ENCODE measurements at places on chromosomes 5 and 9.

DNA sequence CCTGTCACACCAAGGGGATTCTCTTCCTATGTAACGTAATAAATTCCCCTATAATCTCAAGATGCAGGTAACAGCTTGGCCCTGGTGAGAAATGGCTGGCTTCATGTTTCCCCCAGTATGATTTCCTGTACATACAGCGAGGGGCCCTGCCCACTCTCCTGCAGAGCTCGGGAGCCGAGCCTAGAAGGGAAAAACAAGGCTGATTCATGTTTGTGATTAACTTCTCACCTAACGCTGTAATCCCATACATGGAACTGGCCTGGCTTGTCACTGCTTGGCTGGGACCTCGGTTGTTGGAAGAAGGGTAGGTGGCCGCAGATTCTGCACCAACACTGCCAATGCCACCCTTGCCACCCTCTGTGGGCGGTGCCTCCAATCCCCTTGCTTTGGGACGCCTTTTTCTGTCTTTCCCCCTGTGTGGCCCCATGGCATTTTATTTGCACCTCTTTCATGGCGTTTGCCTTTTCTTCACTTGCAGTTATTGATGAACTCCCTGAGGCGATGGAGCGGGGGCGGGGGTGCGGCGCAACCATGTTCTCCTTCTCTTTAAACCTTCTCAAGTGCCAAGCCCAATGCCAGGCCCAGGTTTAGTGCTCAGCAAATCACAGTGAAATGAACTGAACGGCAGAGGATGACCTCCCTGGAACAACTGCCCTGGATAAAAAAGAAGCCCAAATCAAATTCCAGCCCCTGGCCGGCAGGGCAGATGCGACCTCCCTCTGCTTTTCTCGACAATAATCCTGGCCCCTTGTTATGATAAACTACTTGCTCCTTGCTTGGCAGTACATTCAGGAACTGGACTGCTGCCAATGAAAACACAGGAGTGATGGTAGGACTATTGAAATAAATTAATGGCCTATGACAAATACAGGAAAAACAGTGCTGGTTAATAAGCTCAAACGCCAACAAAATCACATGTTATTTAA is 108.1 kb downstream of the TMEM174 start:
- peak; percentile 62 for DNase-seq

DNA sequence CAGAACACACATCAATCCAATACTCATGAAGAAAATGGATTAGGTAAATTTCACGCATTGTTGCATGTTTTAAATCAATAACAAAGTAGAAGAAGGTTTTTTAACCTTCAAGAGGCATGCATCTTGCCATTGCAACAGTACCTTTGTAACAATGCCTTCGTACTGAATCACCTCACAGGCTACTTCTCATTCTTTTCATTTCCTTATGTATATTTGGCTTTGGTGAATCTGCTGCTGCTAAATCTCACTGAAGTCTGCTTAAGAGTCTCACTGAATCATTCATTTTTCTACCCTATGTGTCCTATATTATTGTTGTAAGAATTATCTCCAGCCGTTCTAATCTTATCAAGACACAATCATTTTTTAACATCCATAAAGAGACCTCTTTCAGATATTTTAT is 152.5 kb downstream of the CDH10 start:
- DNase-seq = no peak

GRCh38 chr5:158560170-158560569 is 539.5 kb downstream of the EBF1 start:
- peak; percentile 84 for DNase-seq

- no peak for DNase-seq
Measured at GRCh38 chr9:71490810-71491209, 277.5 kb downstream of the CEMIP2 start.

GRCh38 chr9:129149442-129149841 is 28.6 kb downstream of the IER5L start:
- no peak for DNase-seq

- no peak for DNase-seq
Measured at GRCh38 chr9:136607334-136607919, 55.3 kb upstream of the EGFL7 start.

GRCh38 chr5:13913962-13914361 is 30.5 kb downstream of the DNAH5 start:
- DNase-seq = no peak

DNA sequence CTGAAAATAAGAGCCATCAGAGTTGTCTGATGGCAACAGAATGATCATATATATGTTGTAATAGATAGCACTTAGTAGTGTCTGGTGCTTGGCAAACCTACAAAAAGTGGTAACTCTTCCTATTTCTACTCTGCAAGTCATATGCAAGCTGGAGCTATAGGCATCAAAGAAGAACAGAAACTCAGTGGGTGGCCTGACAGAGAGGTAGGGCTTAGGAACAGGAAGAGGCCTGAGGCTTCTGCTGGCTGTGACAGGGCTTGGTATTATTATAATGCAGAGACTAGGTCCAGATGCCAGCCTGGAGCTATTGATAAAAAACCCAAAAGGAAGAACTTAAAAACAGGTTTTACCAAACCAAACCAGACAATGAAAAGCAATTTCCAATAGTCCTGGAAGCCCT is 4.4 kb upstream of the DIAPH1 start:
- DNase-seq = no peak

GRCh38 chr9:113648048-113648447 is 184.5 kb downstream of the RGS3 start:
- no peak for DNase-seq

DNA sequence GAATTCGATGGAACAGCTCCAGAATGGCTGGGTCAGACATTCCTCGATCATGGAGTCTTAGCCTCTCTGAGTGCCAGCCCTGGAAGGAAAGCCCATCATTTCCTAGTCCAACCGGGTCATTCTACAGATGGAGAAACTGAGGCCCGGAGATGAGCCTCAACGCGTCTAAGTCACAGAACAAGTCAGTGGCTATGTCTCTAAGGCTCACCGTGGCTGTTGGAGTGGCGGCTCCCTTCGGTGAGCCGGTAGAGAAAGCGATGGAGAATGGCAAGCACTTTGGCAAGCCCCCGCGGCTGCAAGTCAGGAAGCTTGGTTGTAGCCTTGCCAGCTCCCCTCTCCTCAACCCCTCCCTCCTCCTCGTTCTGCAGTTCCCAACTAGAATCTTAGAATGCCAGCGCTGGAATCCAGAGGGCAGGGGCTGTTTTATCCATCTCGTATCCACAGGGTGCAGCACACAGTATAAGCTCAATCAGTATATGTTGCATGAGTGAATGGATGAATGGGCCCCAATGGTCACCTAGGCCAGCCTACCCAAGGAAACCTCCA is 438 bp upstream of the ARSI start:
- DNase-seq = no peak

GRCh38 chr5:106443746-106444145 is 1227.0 kb downstream of the EFNA5 start:
- DNase-seq = no peak

DNA sequence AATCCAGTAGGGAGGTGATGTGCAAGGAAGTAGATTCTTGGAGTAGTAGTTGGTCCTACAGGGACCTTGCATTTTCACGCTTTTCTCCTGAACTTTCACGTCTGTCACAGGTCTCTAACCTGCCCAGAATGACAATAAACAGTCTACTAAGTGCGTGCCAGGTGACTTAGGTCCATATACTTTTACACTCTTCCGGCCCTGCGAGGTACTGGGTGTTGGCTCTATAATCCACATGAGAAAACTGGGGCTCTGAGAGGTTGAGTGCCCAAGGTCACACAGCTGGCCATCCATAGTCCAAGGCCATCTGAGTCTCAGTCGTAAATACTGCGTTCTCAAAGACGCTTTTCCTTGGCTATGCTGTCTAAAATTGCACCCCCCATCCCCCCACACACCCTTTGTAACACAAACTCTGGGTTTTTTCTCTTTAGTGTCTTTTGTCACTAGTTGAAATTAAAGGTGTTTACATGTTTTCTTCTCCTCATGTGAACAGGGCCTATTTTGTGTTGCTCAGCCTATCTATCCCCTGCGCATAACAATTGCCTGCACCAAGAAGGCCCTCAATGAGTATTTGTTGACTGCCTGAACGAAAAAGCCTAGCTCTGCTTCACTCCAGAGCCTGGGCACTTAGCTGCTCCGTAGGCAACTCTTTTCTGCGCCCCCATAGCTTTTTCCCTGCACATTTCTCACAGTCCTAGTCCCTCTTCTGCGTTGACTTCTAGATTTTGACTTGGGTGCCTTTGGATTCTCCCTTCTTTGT is 943 bp downstream of the SFXN1 start:
- DNase-seq = no peak

DNA sequence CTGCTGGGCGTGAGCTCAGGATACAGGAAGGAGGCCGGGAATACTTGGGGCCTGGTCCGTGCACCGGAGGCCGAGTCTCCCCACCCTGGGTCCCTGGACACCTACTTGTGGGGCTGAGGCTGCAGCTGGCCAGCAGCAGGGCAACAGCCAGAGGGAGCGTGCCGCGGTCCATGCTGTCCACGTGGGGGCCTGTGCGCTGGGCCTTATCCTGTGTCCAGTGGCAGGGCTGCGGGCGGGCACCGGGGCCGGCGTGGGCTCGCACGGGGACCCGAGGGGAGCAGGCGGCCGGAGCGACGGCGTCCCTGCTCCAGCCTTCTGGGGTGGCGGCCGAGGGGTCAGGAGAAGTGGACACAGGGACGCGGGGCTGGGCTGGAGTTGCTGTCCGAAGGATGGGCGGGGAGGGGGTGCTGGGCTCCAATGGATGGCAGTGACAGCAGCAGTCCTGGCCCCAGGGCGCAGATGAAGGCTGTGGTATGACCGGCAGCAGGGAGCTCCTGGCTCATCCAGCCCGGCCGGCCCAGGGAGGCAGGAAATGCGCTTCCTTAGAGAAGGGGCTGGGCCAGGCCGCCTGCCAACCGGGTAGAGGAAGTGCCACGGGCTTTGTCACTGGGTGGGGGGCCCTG is at the start of gene ENG:
Gene ENG (minus strand): TSS at position 475 of the 623 bp plus-strand sequence. CDS start 303 bp downstream, at position 172.
- DNase-seq = no peak

DNA sequence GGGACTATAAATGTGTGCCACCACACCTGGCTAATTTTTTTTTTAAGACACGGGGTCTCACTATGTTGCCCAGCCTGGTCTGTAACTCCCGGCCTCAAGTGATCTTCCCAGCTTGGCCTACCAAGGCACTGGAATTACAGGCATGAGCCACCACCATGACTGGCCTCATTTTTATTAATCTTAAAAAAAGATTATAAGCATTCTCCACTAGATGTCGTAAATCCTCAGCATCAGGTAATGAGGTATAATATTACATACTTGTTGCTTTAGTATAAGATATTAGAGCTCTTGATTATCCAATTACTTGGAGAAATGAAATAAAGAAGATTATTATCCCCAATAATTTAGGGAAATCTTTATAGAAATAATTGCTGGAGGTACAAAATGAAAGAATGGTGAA is 78.2 kb upstream of the HTR1A start:
- no peak for DNase-seq

DNA sequence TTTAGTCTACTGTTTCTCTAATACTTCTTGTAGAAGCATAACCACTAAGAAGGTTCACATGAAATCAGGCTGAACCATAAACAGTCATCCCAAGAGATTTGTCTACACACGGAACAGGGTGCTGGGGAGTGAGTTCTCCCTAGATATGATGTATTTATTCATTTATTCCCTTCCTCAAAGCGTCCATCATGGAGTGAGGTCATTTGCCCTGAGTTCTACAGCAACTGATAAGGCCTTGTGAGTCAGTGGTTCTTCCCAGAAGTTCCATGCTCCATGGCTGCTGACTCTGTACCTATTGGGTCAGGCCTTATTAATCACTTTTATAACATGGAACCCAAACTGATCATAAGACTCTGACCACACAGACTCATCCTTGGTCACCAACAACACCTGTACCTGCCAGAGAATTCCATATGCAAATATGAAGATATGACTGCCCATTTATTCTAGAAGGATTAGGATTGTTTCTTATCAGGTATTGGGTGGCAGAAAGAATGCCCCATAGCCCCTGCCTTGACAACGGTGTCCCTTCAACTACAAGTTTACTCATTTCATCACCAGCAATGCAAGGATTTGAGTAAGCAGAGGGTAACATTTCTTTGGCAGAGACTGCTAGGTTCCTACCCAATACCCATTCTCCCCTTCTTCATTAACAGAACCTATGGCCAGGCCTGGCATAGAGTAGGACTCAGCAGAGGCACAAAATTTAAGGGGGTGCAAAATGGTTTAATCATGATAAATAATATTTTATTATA is 118.1 kb downstream of the LHFPL2 start:
- DNase-seq = no peak

- no peak for DNase-seq
Measured at GRCh38 chr9:136331556-136332481, 4.5 kb downstream of the GPSM1 start.

DNA sequence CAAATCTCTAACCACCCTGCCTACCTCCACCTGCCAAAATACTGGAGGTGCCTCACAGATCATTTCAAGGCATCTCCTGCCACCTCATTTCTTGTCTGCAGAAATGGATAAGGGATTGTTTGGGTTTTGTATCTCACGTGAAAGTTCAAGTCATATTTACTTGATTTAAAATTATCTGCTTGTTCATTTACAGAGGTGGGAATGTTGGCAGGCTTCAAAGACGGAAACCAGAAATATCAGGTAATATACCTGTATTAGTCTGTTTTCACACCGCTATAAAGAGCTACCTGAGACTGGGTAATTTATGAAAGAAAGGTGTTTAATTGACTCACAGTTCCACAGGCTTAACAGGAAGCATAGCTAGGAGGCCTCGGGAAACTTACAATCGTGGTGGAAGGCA is 85.4 kb downstream of the CAAP1 start:
- no peak for DNase-seq

DNA sequence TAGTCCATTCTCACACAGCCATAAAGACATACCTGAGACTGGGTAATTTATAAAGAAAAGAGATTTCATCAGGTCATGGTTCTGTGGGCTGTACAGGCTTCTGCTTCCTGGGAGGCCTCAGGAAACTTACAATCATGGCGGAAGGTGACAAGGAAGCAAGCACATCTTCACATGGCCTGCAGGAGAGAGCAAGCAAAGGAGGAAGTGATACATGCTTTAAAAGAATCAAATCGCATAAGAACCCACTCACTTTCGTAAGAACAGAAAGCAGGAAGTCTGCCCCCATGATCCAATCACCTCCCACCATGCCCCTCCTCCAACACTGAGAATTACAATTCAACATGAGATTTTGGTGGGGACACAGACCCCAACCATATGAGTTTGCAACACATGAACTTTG is 5.1 kb upstream of the FBXO38 start:
- no peak for DNase-seq

DNA sequence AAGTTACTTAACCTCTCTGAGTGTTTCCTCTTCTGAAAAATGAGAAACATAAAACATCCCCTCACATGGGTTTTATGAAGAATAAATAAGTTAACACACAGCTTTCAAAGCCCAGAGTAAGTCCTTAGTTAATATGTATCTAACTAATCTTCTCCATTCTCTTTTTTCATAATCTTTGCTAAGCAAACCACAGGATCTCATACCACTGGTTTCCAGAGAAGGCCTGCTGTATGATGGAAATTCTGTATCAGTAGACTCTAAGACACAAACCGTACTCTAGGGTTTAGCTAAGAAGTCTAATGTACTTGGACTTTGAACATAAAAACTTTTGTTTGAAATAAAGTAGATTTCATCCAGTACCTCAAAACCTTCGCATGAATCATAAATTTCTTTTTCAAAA is 307.9 kb downstream of the SPOCK1 start:
- DNase-seq = no peak
